ENCODE measurements at places on chromosomes 4 and X.

- peak; percentile 44 for DNase-seq
Observed at GRCh38 chr4:75724867-75725724, 719 bp downstream of the USO1 start.

DNA sequence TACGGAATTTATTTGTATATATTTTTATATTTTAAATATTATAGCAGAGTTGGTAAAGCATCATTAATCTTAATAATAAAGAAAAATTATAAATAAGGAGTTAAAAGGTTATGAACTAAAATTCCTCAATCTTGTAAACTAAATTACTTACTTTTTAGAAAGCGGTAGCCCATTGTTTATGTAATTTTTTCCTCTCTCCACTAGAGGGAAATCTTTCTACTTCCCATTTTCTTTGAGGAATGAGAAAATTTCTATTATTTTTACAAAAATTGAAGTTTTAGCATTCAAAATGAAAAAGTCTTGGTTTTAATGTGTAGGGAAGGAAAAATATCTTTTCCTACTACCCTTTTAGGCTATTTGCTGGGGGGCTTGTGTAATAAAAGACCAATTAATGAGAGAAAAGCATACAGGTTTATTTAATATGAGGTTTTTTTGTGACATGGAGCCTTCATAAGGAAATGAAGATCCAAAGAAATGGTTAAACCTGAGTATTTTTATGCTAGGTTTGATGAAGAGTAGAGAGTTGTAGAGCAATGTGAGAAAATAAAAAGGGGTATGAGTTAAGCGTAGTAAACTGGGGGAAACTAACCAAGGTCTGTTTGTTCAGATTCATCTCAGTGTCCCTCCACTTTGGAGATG, 68.7 kb upstream of the ADAD1 start:
- no peak for DNase-seq

DNA sequence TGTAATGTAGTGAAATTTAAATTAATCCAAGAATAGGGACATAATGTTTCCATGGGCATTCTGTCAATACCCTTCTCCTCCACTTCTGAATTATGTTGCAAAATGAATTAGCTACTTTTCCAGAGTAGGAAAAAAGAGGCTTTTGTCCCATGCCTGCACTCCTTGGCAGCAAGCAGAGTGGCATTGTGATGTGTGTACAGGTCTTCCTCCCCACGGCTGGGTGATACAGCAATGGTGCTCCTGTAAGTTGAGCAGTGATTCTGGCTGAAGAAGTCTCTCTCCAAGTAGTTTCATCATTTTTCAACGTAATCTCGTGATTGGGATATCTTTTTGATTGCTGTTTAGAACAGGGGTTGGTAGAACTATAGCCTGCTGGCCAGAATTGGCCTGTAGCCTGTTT, 59.9 kb downstream of the KIT start:
- DNase-seq: no peak

DNA sequence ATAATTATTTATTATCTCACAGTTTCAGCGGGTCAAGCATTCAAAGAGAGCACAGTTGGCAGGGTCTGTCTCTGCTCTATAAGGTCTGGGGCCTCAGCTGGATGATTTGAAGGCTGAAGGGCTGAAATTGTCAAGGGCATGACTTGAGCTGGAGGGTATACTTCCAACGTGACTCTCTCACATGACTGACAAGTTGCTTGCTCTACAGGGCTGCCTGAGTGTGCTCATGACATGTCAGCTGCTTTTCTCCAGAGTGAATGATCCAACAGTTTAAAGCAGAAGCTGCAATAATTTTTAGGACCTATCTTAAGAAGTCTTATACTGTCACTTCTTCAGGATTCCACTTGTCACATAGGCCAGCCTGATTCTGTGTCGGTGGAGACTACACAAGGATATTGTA, 51.2 kb downstream of the TIGD2 start:
- DNase-seq: no peak

GRCh38 chrX:131778269-131779218, 234.7 kb downstream of the OR13H1 start:
- no peak for DNase-seq

DNA sequence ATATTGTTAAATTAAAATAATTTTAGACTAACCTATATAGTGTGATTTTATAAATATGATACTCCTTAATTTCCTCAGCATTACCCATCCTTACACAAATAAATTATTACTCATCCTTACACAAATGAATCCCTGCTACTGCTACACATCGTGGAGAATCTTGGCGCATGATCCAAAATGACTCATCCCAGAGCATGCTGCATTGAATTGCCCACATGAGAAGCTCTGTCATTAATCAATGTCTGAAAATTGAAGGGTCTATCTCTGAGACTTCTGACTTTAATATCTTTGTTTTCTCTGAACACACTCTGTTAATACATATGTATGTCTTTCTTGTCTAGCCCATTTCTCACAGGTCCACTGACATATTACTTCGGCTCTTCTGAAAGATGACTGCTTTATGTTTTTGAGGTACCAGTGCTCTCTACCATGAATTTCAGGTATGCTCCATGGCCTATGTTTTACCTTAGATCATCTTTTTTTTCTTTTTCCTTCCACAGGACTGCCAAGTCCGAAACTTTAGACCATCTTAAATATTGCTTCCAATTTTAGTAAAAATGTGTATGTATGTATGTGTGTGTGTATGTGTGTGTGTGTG, 15.7 kb upstream of the DUSP21 start:
- DNase-seq: no peak

GRCh38 chrX:68868902-68869800, 40.3 kb downstream of the EFNB1 start:
- DNase-seq: no peak

- DNase-seq: no peak
Observed at GRCh38 chr4:147714575-147715401, 17.1 kb upstream of the ARHGAP10 start.

DNA sequence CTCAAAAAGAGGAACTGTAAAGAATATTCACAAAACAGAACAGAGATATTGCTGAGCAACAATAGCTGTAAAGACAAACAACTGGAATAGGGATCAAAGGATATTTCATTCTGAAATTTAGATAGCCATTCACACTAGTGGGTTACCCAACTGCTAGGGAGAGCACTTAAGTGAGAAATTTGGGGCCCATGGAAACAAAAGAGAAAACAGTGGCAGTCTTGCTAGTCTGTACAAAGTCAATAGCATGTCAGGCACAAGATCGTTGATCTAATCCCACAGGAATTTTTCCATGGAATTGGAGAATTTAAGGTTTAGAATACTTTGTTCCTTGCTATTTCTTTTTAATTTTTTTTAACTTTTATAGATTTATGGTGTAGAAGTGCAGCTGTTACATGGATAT, 467.0 kb downstream of the PCDH18 start:
- DNase-seq: no peak

- DNase-seq: no peak
Observed at GRCh38 chr4:84750960-84751283, 168.0 kb downstream of the CDS1 start.

DNA sequence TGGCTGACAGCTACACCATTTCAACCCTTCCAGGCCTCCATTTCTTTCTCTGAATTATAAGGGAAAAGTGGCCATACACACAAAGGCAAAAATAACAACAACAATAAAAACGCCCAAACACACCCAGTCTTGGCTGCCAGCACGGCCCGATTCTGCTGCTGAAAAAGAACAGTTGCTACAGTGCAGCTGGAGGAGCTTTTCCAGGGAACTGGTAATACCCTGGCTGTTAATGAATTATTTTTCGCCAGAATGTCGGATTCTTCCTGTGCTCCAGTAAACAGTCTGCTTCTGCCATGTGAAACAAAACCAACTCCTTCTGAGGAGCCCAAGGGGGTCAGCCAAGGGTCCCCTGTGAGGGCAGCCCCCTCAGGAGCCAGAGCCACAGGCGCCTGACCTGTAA, 6.6 kb downstream of the RAI2 start:
- no peak for DNase-seq

- DNase-seq: no peak
Observed at GRCh38 chrX:71586929-71587328, 8.7 kb downstream of the GCNA start.

- no peak for DNase-seq
Observed at GRCh38 chr4:186915816-186916215, 192.2 kb upstream of the FAT1 start.

DNA sequence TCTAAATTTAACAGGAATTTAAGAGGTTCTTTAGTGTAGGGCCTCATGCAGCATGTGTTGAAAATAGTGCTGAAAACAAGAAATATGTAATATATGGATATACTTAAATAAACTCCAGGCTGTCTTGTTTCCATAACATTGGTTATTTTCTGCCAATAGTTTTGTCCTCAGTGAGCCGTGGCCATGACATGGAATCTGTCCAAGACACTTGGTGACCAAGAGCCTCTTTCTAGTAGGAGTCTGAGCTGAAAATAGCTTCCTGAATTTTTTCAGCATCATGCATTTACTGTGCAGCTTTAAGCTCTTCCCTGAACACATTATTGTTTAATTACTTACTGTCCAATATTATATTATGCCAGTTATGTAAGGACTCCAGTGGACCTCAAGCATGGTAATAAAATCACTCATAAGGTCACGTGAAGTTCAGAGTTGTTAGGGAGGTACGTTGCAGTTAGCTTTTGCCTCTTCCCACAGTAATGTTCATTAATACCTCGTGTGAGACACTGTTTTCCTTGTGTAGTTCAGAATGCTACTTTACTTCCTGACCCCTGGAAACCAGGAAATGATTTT, 488.2 kb downstream of the GRID2 start:
- no peak for DNase-seq

- DNase-seq: no peak
Observed at GRCh38 chr4:32163125-32163524, 1443.0 kb downstream of the PCDH7 start.

DNA sequence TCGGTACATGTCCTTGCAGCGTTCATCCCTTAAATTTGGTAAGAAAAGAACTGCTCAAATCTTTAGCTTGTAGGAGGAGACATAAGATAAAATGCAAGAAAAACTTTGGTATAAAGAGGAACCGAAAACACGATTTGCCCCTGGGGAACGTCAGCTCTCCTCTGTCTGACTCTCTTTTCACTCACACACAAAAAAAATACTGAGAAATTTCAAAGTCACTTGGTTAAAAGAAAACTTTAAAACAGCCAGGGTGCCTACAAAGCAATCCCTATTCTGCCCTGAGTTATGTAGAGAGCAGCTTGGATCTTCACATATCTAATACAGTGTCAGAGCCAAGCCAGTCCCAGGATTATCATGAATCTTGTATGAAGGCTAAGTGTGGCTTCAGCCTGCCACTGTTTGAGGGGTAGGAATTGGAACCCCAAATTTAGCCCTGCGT, 248.5 kb upstream of the CXXC4 start:
- DNase-seq: no peak

GRCh38 chrX:40249582-40249981, 151.8 kb upstream of the BCOR start:
- DNase-seq: no peak

- no peak for DNase-seq
Observed at GRCh38 chr4:73406548-73406875, 2.4 kb downstream of the ALB start.

DNA sequence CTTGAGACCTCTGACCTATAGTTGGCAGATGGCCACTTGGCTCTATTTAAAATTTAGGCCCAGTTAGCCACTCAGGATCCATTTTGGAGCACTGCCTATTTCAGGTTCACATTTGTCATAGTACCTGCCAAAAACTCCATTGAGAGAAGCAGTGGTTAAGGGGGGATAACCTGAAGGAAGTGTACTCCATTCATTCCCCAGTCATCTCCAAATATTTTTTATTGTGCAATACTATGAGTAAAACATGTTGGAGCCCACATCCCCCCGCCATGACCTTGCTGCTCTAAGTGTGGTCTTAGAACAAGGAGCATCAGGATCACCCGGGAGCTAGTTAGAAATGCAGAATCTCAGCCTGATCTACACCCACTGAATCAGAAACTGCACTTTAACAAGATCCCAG, 21.1 kb downstream of the PLP1 start:
- DNase-seq: no peak

DNA sequence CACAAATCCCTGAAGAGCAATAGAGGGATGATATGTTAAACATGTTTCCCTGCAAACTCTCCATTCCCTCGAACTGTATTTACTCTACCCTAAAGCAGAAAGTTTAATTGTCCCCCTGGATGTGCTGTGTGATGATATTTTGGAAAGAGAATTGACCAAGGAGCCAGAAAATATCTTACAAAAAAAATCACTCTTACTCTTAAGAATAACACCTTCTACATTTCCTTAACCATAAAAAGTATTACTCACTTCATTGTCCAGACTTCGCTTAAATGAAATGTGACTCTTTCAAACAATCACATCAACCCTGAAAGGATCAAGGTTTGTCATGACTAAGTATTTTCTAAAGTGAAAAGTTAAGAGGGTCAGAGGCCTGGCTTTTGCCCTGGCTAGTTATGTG, 49.0 kb upstream of the EGFL6 start:
- DNase-seq: no peak

- DNase-seq: no peak
Observed at GRCh38 chr4:109011241-109012026, 248.6 kb upstream of the ETNPPL start.

DNA sequence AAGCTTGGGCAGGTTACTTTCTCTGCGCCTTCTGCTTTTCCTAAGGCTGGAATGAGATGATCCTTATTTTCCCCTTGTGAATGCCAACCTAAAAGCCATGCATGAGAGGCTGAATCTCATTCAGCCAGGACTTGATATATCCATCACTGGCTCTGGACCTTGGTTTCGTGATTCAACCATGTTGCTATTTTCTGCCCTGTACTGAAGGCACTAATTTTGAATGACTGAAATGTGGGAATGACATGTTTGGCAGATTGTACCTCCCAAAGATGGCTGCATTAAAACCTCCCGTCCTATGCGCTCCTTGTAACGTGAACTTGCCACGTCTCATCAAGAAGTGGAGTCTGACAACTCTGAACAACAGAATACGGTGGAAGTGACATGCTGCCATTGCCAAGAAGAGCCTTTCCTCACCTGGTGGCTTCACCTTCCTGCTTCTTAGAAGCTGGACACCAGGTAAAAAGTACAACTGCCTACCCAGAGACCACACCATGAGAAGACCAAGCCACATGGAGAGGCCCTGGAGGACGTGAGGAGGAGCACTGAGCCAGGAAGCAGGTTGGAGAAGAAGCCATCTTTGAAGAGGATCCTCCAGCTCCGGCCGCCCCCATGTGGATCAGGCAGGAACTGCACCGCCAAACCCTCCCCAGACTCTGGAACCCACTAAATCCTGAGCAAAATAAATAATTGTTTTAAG, 174.5 kb downstream of the NSUN7 start:
- peak; percentile 59 for DNase-seq

- no peak for DNase-seq
Observed at GRCh38 chr4:168677879-168678278, 181.0 kb downstream of the PALLD start.

DNA sequence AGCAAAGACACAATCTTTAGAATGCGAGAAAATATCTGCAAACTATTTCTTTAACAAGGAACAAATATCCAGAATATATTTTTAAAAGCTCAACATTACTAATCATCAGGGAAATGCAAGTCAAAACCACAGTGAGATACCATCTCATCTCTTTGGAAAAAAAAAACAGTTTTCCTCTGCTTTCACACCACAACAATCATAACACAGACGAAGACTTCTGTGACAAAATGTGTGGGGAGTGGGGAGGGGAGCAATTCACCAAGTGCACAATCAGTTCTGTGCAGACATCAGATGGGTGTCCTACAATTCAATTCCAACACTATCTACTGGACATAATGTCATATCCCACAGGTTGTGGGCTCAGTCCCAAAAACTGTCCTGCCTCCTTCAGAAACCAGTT, 293.2 kb upstream of the SLC7A11 start:
- no peak for DNase-seq

- no peak for DNase-seq
Observed at GRCh38 chr4:79330720-79331119, 4.9 kb upstream of the NAA11 start.

- DNase-seq: no peak
Observed at GRCh38 chrX:84205276-84205675, 17.3 kb upstream of the RPS6KA6 start.
